Skeletal muscle cell (primary cell): ENCODE measurements at places on chromosomes 16 and 17.
A peak's percentile ranks its signal among the peaks of the same experiment; 100 is the strongest.

GRCh38 chr17:78130437-78131101, at the start of gene TMC8:
Gene TMC8, plus strand, starts transcription at chr17:78130771. Its CDS starts 818 bp downstream, at chr17:78131589.
- DNase-seq: no peak

DNA sequence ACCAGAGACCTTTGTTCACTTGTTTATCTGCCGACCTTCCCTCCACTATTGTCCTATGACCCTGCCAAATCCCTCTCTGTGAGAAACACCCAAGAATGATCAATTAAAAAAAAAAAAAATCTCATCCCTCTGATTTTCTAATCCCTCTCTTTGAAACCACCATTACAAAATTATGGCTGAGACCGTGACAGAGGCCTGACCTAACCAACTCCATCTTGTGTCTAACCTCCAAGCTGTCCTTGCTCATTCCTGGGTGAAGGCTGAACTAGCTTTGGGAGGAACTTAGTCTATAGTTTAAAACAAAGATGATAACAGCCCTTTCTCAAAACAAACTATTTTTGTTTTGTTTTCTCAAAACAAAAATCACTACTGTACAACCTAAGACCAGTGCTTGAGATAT, 474.5 kb downstream of the TMEM114 start:
- DNase-seq: no peak

- no peak for DNase-seq
These were observed 64.7 kb downstream of the KLHDC4 start for GRCh38 chr16:87701078-87701460.

DNA sequence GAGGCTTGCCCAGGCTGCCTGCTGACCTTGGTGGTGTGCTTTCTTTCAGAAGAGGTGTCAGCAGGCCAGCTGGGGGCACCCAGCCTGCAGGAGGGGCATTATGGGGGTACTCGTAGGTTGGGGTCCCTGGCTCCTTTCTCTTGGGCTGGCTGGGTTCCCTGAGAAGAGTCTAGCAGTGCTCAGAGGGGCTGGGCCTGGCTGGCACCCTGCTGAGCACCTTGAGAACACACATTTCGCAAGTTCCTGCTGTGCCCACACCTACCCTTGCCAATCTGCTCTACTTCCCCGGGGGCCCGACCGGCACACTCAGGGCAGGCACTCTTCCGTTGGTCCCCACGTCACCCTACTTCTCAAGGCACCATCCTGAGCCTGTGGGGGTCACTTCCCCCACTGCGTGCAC, 5.1 kb downstream of the CEMP1 start:
- DNase-seq: no peak

DNA sequence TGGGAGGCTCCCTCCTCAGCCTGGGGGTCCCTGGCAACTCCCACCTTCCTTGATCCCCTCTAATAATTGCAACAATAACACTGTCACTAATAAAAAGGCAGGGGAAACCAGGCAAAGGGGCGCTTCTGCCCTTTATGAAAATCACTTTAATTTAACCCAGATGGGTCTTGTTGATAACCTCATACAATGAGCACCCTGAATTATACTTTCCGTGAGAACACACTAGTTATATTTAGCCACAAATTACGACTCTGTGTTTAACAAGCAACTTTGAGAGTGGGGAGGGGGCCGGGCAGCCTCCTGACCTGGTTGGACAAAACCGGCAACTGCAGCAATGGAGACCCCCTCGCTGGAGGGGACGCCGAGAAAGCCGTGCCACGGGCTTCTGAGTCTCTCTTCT, 5.7 kb upstream of the BAHCC1 start:
- no peak for DNase-seq

DNA sequence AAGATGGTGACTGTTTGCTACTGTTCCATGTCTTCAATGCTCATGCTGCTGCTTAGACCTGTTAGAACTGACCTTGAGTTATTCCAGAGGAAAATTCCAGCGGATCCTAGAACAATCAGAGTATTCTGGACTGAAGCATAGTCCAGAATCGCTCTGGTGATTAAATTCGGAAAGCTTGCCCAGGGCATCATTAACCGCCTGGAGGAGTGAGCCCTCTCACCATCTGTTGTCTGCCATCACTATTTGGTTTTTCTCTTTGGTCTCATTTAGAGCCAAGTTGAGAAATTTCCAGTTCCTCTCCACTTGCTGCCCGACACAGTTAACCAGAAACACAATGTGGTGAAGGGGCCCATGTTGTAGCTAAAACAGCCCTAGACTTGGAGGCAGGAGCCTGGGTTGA, 104.1 kb downstream of the BMERB1 start:
- no peak for DNase-seq

GRCh38 chr16:64184156-64184555, 937.7 kb downstream of the CDH11 start:
- peak; percentile 49 for DNase-seq

DNA sequence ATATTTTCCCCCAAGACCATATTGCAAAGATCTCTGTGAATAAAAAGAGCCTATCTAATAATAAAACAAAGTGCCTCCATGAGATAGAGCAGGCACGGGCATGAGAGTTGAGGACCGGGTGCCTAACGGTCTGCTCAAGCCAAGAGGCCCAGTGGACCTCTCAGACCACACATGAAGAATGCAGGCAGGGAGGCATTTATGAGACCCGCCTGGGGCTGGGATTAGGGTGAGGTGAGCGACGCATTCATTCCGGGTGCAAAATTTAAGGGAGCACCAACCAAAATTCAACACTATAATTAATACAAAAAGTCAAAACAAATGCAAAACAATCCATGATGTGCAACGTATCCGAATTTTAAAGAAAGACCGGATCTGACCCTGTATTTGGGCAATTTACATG, 108.5 kb downstream of the MAF start:
- DNase-seq: no peak

DNA sequence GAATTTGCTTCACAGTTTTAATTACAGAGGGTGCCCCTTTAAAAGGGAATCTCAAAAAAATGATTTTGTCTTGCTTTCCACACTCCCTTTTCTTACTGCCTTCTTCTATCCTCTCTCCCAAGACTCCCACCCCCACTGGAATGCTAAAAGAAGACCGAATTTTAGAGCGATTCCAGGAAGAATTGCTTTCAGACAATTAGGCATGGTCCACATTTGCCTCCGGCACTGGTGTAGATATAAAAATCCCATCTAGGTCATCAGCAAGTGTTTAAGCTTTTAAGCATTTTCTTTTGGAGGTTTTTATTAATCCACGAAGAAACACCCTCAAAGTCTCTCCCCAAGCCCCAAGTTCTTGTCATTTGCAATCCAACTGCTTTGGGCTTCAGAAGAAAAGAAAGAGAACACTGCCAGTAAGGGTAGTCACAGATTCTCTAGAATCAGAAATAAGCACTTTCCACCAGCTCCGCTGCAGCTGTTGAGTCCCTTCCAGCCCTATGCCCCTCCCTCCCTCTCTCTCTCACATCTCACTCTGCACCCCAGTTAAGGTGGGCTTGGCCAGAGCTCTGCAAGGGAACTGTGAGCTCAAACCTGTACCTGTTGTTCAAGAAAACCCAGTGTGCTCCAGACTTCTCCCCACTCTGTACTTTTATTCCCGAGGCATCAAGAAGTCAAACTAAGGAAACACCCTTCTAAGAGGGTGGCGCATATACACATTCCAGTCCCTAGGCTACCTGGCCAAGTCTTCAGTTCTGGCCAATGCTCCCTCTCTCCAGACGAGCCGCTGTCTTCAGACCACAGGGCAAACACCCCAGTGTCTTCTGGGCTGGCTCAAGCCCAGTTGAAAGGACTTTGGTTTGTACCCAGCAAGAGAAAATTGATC, 170.2 kb downstream of the RGS9 start:
- DNase-seq: no peak

- DNase-seq: no peak
These were observed 144.4 kb downstream of the CCT6B start for GRCh38 chr17:34816848-34817247.

- no peak for DNase-seq
These were observed 170.4 kb downstream of the IRX5 start for GRCh38 chr16:55101026-55101425.

DNA sequence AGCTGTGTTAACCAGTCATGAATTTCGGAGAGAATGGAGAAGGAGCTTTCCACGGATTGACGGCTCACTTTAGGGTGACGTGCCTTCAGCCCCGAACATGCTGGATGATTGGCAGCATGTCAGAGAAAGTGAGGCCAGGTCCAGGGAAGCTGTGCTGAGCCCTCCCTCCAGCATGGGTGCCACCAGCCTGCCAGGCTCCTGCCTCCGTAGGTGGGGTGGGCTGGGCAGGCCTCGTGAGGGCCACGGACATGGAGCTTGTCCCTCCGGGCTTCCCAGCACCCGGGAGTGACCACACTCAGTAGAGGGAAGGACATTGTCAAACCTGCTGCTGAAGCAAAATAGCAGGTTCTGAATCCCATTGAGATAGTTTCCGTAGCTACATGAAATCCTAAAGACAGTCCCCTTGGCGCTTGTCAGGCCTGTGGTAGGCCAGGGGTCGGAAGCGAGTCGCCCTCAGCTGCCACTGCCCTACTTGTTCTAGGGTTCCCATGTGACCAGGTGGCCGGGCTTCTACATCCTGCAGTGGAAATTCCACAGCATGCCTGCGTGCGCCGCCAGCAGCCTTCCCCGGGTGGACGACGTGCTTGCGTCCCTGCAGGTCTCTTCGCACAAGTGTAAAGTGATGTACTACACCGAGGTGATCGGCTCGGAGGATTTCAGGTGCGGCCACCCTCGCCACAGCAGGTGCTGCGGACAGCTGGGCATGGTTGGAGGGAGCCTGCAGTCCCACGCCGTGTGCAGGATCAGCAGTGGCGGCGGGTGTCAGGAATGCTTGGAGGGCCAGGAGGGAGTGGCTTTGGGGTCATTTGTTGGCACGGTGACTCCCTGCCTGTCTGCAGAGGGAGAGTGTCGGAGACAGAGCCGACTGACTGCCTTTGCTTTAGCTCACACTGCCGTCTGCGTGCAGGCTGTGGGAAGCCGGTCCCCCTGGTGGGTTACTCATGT, 72.3 kb downstream of the SEC14L1 start:
- DNase-seq: no peak

DNA sequence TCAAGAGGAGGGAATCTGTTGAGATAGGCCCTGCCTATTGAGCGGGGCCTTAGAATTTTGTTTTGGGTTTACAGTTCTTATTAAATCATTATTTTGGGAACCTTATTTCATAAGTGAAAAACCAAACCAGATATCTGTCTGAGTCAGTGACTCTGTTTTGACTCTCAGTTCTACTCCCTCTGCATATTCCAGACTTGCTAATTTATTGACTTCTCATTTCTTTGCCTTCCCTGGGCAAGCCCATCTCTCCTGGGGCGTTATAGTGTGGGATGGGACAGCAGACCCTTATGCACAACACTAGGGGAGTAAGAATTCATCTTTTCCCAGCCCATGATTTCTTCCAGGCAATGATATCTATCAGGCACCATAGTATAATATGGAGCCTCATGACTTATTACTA, 45.7 kb downstream of the CPD start:
- no peak for DNase-seq

DNA sequence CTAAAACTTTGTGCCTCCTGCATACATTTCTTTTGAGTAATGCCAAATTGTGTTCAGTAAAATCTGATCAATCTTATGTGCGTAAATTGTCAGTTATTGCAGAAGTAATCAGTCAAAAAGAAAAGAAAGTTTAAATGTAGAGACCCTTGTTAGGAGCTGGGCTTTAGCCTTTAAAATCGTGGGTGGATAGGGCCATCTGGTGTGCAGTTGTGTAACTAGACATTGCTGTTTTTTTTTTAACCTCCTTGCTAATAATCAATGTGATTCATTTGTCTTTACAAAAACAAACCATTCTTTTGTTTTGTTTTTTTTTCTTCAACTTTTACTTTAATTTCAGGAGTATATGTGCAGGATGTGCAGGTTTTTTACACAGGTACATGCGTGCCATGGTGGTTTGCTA, 5.3 kb upstream of the WWOX start:
- DNase-seq: no peak

DNA sequence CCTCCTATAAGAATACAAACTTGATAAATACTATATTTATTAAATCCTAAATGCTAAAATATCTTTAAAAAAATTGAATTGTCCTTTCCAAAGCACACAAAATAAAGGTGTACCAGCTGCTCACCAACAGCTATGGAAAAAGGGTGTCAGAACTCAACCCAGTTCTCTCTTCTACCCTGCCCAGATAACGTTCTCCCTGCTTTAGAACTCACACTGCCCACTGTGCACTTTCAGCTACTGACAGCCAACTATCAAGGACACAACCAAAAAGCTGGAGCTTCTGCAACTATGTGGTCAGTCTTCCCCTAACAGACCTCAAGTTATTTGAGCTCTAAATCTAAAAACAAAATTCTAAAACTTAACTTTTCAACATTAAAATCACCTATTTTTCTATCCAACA, 13.7 kb downstream of the AP1G1 start:
- no peak for DNase-seq

DNA sequence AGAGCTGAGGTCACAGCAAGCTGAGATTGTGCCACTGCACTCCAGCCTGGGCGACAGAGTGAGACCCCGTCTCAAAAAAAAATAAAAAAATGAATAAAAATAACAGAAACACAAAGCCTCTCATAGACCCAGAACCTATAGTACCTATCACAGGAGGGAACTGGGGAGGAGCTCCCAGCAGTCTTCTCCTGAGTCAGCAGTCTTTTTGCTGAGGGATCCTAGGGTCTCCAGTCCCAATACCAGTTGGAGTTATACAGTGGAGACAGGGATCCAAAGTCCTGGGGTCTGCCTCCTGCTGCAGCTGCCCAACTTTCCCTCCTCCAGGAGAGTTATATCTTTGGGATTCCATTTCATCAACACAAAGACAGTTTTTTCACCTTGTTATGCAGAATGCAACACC, 3.7 kb upstream of the TMUB2 start:
- DNase-seq: no peak

DNA sequence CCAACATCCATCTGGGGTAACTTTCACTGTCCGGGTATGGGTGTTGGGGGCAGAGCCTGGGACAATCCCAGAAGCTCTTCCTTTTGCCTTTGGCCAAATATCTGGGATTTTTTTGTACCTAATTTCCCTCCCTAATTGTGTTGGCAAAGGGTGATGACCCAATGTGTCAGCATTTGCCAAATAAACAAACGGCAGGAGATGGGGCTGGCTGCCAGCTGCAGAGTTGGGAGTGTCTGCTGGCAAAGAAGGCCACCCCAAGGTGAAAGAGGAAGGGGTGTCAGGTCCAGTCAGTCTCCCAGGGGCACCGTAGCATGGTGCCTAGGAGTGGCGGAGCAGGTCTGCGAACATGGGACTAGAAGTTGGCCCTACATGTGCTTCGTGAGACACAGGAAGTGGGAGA, 73.0 kb downstream of the SLC6A2 start:
- no peak for DNase-seq

GRCh38 chr17:81512562-81513371, at the start of gene ACTG1:
Gene ACTG1, minus strand, starts transcription at chr17:81512799. Its CDS starts 445 bp downstream, at chr17:81512354.
- peak; percentile 75 for DNase-seq

GRCh38 chr16:82626791-82627261, at the start of gene CDH13:
Gene CDH13, plus strand, starts transcription at chr16:82626969.
- DNase-seq: no peak

- DNase-seq: no peak
These were observed 14.1 kb downstream of the TMEM238L start for GRCh38 chr17:10789694-10790271.

- no peak for DNase-seq
These were observed 62.6 kb downstream of the KSR1 start for GRCh38 chr17:27518545-27519521.

- DNase-seq: no peak
These were observed 81.7 kb upstream of the GNG13 start for GRCh38 chr16:882256-882655.
